A549 treated with Mapracorat at 1 μM for 4 hours (cell line): ENCODE measurements at places on chromosomes 7 and 10. TPM values are rescaled to one million over a fixed set of nuclear protein-coding genes. Genes with fewer than 3 reads are reported as not detected.

OR2A12 gene
- not detected in 5 replicates for total RNA-seq

GDF10 gene
- total RNA-seq: 0.06 to 0.07 TPM in 2 of 5 replicates, not detected in the others

KIAA1549 gene
- total RNA-seq: 4.7 to 6.7 TPM (median 5.8 TPM) in 5 replicates

ACTL6B gene
- not detected in 5 replicates for total RNA-seq

ZNF775 gene
- 5.6 to 7.6 TPM (median 5.8 TPM) in 5 replicates for total RNA-seq

IGF2BP3 gene
- total RNA-seq: 21.3 to 32.5 TPM (median 29.1 TPM) in 5 replicates
